Glomerular endothelial cell (primary cell): ENCODE measurements at places on chromosomes 16 and 17. TPM values are rescaled to one million over a fixed set of nuclear protein-coding genes. Genes with fewer than 3 reads are reported as not detected.

GRCh38 chr16:28136751-28137434 is 73.4 kb upstream of the GSG1L start:
- DNase-seq: no peak

Gene ABCC12
- not detected in 2 replicates for total RNA-seq

- no peak for DNase-seq
These were observed 612.6 kb upstream of the C16orf82 start for GRCh38 chr16:26454102-26454501.

DNA sequence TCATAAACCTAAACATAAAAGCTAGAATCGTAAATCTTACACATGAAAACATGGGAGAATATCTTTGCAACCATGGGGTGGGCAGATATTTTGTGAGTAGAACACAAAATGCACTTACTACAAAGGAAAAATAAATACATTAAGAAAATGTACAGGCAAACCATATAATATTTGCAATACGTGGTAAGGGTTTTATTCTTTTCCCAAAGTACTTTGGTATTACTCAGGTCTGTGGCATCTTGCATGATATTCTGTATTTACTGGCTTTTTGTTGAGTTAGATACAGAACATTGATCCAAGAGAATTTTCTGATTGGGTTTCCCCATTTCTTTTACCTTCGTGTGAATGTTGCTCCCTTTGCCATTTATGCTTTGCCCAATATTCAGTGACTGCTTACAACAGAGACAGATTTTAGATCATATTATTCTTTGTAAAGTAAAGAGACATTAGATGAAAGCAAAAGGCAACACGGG is 33.0 kb upstream of the ARHGAP17 start:
- no peak for DNase-seq

GRCh38 chr17:38742411-38743308 is 5.5 kb downstream of the PCGF2 start:
- peak; percentile 75 for DNase-seq

DNA sequence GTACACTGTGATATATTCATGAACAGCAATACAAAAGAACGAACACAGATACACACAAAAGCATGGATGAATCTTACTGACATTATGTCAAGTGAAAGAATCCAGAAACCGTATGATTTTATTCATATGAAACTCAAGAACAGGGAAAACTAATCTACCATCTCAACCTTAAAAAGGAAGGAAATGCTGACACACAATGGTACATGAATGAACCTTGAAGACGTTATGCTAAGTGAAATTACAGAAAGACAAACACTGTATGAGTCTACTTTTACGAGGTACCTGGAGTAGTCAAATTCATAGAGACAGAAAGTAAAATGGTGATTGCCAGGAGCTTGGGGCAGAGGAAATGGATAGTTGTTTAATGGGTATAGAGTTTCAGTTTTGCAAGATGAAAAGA is 8.7 kb upstream of the PRKCB start:
- no peak for DNase-seq

- DNase-seq: no peak
These were observed 436.0 kb downstream of the CNTNAP4 start for GRCh38 chr16:76713191-76713590.

- no peak for DNase-seq
These were observed 16.8 kb upstream of the ATF7IP2 start for GRCh38 chr16:10368969-10369551.

DNA sequence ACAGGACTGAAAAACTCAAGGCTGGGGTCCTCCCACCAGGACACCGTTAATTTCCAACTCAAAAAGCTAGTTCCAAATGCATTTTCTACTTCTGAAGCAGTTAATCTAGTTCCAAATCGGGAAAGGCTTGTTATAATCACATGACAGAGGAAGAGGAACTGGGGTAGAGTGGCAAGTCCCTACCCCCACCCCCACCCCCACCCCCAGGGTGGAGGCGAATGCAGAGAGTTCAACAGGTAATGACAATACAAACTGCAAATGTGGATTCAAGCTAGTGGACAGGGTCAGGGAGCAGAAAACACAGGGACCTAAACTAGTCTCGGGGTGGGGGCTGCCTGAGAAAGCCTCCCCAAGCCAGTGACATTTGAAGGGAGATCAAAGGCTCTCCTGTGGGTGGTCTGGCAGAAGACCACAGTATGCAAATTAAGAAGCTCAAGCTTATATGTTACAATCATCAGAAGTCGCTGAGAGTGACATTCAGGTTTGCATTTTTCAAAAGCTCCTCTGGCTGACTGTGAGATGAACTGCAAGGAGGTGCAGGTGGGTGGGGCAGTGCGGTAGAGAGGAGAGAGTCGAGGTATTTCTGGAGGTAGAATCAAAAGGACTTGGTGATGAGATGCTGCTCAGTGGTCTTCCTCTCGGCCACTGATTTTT is 56.4 kb upstream of the SLC25A19 start:
- DNase-seq: no peak

DNA sequence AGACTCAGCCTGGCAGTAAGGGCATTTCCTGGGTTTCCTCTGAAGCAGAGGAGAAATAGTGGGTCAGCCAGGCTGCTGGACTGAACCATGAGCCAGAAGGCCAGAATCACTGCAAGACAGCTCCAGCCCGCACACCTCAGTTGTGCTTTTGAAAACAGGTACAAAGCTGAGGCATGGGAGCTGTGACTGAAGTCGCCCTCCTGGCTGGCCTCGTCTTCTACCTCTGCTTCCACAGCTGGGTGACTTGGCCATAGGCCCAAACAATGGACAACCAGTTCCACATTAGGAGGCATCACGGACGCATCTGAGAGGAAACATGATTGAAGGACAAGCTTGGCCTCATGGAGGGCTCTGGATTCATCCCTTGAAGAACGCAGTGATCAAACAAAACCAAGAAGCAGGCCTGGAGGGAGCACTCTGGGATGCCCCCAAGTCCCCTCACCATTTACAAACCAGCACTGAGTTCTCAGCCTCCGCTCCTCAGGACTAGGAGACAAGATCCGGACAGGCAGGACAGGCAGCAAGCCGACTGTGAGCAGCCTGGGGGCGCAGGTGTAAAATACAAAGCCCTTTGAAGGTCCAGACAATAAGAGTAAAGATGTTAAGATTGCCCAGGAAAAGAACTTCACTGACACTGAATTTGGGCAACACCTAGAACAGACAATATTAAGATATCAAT is 68.7 kb downstream of the N4BP1 start:
- no peak for DNase-seq
